ENCODE measurements at places on chromosomes 6 and 20.
A peak's percentile ranks its signal among the peaks of the same experiment; 100 is the strongest.

- DNase-seq: no peak
These were observed 25.9 kb upstream of the NAA20 start for GRCh38 chr20:19991308-19991707.

DNA sequence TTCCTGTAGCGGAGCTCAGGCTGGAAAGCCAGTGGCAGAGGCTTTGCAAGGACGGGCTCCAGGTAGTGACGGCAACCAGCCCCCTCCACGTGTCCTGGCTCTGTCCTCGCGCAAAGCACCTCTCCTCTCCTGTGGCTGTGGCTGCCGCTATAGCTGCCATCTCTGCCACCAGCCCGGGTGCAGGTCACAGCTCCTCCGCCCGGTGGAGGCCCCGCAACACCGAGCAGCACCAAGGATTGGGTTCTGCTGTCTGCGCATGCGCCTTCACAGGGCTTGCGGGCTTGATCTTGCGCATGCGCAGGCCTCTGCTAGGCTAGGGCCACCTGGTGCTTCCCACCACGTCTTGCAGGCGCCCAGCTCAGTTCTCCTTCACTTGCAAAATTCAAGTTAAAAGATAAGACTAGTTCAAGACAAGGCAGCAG is 625.4 kb downstream of the QKI start:
- peak; percentile 3 for DNase-seq

DNA sequence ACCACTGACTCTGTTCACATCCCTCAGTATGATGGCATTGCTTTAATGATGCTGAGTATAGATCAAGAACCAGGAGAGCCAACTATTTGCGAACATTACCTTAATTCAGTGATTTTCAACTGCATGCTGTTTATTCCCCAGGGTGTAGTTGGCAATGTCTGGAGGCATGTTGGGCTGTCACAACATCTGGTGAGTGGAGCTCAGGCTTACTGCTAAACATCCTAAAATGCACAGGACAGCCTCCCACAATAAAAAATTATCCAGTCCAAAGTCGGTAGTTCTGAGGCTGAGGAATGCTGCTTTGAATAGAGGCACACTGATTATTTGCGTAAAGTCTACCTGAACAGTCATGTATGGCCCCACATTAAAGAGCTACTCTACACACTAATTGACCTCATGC is 94.8 kb upstream of the OPRM1 start:
- DNase-seq: no peak

- DNase-seq: peak; percentile 99
These were observed at the start of gene RMND1 for GRCh38 chr6:151451950-151452749. Gene RMND1, minus strand, starts transcription at chr6:151452126. Its CDS starts 6,315 bp downstream, at chr6:151445811.

DNA sequence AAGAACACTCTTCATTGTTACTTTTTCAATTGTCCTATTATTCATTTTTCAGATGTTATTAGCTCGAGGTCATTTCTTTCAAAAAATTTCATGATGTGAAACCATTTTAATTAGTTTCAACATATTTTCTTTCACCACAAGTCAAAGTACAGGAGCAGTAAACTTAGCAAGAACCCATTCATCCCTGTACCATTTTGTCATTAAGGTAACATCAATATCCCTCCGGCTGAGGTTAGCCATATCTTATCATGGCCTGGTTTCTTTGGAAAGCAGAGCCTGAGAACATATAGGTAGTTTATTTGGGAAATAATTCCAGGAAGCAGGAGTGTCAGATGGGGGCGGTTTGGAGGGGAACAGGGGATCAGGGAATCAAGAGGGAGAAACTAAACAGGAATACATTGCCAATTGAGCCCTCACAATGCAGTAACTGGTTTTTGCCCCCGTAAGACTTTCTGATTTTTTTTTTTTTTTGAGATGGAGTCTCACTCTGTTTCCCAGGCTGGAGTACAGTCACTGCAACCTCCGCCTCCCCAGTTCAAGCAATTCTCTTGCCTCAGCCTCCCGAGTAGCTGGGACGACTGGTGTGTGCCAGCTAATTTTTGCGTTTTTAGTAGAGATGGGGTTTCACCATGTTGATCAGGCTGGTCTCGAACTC is 83.7 kb downstream of the MKKS start:
- no peak for DNase-seq

- no peak for DNase-seq
These were observed 5.1 kb upstream of the FAM50B start for GRCh38 chr6:3844097-3844463.

- DNase-seq: no peak
These were observed 73.0 kb upstream of the FAM8A1 start for GRCh38 chr6:17527076-17527475.

DNA sequence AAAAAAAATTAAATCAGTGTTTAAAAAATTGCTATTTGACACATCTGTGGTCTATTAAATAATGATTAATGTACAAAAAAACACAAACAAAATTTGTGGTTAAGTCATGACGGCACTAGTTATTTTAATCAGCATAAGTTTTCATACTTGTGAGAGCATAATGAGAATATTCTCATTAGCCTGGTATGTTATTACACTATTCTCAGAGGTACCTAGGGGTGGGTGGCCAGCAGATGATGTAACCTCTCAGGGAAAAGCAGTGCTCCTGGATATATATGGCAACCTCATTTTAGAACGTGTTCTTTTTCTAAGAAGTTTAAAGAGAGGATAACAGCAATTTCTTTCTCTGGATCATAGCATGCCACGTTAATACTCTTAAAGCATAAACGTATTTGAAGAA is 109.2 kb downstream of the GJA1 start:
- no peak for DNase-seq

GRCh38 chr6:143107911-143108761 is 47.4 kb downstream of the AIG1 start:
- no peak for DNase-seq

- no peak for DNase-seq
These were observed 62.5 kb downstream of the RAMACL start for GRCh38 chr6:166523782-166524559.

Measured in stimulated activated CD4-positive, alpha-beta T cell treated with anti-CD3 and anti-CD28 coated beads, Interleukin-12 subunit alpha, Interleukin-12 subunit beta, amount 100 ng/mL, for 24 hours (primary cell).